ENCODE measurements at places on chromosomes 4 and X.

DNA sequence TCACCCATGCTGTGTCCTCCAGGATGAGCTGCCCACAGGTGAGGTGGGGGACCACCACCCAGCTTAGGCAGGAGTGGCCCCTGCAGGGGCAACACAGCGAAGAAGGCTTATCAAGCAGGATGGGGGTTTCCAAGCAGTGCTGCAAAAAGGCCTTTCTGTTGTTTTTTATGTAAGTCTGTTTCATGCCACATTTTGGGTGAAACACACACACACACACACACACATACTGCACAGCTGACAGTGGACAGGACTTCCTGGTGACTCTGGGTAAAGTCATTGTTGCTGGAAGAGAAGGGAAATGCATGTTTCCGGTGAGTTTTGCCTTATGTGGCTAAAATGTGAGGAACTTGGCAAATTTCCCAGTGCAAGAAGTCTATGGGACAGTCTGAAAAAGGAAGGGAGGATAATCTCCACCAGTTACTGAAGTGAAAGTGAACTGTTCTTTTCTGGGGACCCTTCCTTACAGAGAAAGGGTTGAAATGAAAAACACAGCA lies 119.2 kb downstream of the IRF2 start:
- no peak for DNase-seq

DNA sequence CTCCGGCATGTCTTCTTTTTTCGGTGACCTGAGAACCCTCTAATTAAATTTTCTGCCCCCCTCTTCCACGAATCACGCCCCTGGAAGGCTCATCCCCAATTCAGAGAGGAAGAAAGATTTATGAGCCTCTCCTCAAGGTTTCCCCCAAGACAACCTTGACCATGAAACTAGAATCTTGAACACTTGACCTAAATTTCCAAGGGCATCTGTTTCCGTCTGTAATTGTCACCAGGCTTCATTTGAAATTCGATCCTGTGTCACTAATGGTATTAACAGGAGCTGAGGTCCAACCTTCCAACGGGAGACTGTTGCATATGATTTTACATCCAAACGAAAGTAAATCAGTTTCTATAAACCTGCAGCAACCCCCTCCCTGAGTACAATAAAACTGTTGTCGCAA lies 139.9 kb upstream of the ZIC3 start:
- DNase-seq: peak; percentile 9

GRCh38 chrX:18290200-18290599 lies 64.3 kb downstream of the SCML2 start:
- no peak for DNase-seq

GRCh38 chrX:19735244-19735643 lies 152.2 kb downstream of the SH3KBP1 start:
- DNase-seq: no peak

- no peak for DNase-seq
These were observed 36.6 kb upstream of the PAQR3 start for GRCh38 chr4:78975865-78976264.

DNA sequence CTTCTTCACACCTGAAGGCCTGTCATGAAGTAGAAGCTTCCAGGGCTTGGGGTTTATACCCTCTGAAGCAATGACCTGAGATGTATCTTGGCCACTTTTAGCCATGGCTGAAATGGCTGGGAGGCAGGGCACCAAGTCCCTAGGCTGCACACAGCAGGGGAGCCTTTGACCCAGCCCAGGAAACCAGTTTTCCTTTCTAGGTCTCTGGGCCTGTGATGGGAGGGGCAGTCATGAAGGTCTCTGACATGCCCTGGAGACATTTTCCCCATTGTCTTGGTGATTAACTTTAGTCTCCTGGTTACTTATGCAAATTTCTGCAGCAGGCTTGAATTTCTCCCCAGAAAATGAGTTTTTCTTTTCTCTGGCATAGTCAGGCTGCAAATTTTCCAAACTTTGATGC lies 511.0 kb upstream of the KLHL4 start:
- no peak for DNase-seq
